ENCODE measurements at places on chromosomes 2 and 18.

- DNase-seq = no peak
Measured at GRCh38 chr18:36064027-36064808, 3.1 kb downstream of the RPRD1A start.

GRCh38 chr2:75288760-75289159 lies 89.4 kb upstream of the TACR1 start:
- DNase-seq = no peak

DNA sequence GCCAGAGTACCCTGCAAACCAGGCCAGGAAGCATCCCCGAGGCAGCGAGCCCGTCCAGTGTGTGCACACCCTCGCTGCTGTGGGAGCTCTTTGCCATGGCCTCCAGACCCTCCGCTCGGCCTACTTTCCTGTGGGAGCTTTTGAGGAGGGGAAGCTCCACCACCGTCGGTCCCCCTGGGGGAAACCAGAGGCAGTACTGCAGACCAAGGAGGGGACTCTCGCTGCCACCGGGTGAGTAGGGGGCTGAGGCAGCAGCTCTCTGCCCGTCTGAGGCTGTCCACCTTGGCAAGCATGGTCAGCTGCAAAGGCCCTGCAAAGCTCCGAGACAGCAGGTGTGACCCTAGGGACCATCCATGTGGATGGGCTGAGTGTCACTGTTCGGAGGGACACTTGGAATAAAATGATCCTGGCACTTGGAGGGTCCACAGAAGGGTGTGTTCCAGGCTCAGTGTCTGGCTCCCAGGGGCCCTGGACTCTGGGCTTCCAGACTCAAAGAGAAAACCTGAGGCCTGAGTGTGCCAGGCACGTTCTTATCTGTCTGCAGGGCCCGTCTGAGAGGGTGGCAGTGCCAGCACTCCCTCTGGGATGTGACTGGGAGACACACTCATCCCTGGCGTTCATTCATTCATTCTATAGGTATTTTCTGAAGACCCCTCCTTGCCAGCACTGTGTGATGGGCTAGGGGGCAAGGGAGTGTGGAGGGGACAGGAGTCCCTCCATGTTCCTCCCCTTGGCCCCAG lies 282.8 kb upstream of the HS6ST1 start:
- no peak for DNase-seq

DNA sequence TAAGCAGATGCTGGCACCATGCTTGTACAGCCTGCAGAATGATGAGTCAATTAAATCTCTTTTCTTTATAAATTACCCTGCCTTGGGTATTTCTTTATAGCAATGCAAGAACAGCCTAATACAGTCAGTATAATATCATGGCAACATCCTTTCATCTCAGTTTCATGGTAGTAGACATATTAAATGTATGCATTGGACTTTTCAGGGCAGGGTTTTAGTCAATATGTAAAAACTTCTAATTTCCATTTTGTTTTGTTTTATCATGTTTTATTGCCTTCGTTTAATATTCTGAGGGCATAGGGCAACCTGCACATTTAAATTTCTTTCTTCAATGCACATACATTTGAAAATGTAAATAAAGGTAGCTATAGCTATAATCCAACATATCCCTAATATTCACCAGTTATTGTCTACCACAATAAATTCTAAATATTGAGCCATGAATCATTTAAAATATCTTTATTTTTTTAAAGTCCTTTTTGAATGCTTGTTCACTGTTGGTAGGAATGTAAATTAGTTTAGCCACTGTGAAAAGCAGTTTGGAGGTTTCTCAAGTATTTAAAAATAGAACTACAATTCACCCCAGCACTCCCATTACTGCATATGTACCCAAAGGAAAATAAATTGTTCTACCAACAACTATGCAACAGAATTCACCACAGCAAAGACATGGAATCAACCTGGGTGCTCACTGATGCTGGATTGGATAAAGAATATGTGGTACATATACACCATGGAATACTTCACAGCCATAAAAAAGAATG lies 41.8 kb upstream of the GRB14 start:
- no peak for DNase-seq

GRCh38 chr2:238525990-238526389 lies 99.3 kb downstream of the ASB1 start:
- peak; percentile 55 for DNase-seq

- DNase-seq = no peak
Measured at GRCh38 chr2:147288131-147288530, 556.7 kb upstream of the ACVR2A start.

GRCh38 chr2:86518481-86518880 lies 44.8 kb downstream of the CHMP3 start:
- DNase-seq = peak; percentile 67

GRCh38 chr2:11056614-11057013 lies 98.7 kb upstream of the SLC66A3 start:
- no peak for DNase-seq

- DNase-seq = no peak
Measured at GRCh38 chr2:191618046-191618780, 59.7 kb upstream of the NABP1 start.

- DNase-seq = no peak
Measured at GRCh38 chr2:8976442-8977259, 26.8 kb downstream of the MBOAT2 start.

DNA sequence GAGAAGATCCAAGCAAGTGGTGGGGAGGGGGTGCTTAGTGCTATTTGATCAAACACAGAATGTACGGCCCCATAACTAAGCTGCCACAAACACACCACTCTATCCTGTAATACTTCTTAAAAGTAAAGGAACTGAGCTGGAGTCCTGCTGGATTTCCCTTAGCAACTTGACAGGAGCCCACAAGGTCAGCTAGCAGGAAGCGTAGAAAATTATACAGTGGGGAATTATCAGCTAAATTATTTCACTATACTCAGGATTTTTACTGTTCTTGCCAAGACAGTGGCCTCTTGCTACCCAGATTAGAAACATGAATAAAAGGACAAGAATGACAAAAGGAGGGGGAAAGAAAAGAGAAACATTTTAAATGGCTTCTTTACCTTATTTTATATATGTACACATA lies 217.1 kb downstream of the ZNF521 start:
- no peak for DNase-seq

DNA sequence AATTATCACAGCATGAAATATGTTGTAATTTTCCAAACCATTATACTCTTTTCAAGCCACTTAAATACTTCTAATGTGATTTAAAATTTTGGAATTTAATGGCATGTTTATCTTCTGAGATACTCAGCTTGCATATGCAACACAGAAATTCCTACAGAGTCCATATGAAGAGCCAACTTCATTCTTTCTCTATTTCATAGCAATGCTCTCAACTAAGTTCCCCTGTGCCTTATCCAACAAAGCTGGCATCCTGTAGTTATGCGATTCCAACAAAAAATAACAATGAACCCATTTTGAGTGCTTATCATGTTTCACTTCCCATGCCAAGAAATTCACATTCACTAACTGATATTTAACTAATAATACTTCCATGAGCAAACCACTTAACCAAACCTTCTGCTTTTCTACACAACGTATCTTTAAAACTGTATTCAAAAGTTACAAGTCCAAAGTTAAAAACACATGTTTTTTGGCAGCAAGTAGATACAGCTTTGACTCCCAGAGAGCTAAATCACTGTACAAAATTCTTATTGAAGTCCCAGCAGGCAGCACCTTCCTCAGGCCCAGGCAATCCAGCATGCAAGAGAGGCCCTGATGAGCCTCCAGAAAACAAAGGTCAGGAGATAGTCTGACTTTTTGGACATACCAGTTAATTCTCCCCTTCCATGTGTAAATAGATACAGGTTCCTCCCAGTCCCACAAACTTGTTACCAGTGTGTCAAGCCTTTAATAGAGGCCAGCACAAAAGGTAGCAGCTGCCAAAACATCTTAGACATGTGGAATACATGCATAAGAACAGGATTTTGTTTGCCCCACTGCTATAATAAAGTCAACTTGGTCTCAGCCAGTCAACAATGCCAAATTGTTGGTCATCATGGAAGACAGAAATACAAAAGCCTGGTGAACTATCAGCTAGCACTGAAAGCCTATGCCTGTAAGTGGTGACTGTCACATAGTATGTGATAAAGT lies 113.1 kb upstream of the WDR75 start:
- no peak for DNase-seq

DNA sequence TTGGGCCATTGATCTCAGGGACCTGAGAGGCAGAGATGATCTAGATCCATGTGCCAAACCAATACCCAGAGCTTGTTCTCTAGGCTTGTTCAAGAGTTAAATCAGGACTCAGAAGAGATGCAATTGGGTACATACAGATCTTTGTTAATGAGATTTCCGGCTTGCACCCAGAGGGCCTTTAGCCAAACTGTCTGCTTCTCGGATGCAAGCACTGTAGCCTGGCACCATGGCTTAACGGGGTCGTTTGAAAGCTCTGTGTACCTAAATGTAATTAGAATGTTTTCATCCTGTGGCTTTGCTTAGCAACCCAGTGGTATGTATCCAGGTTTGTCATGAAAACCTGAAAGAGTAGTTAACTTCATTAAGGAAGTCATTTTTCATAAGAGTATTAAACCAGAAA lies 94.2 kb downstream of the TPGS2 start:
- no peak for DNase-seq

Measured in right lung (tissue), 10 donors.